Type B pancreatic cell (in vitro differentiated cells): ENCODE measurements at places on chromosomes 5 and 9.

- DNase-seq: no peak
These were observed 23.0 kb upstream of the LARP1 start for GRCh38 chr5:154732212-154732611.

- DNase-seq: no peak
These were observed 143.9 kb upstream of the LHFPL2 start for GRCh38 chr5:78792345-78793055.

DNA sequence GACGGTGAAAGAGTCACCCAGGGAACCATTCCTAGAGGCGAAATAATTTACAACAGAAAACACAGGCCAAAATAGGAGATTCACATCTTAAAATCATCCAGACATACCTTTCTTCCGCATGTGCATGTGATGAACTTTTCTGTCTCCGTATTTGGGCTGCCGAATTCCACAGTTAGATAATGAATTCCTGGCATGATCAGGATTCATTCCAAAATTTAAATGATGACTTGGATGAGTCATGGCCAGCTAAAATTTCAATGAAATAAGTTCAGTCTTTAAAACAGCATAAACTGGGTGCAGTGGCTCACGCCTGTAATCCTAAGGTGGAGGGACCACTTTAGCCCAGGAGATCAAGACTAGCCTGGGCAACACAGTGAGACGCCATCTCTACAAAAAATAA is 82.7 kb downstream of the DROSHA start:
- no peak for DNase-seq

DNA sequence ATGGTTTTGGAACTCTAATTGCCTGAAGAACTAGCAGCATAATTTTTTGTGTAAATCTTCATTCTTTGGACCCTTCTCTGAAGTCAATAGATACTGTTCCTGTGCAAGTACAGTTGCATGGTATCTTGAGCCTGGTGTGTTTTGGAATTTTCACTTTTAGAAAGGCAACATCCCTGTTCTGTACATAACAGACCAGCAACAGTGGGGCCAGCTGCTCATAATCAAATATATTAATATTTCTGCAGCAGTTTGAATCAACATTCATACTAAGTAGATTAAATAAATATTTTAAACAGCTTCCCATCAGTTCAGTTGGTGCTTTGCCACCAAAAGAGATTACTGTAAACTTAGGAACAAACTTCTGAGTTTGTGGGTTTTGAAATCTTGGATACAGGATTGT is 97.9 kb downstream of the CD180 start:
- no peak for DNase-seq

DNA sequence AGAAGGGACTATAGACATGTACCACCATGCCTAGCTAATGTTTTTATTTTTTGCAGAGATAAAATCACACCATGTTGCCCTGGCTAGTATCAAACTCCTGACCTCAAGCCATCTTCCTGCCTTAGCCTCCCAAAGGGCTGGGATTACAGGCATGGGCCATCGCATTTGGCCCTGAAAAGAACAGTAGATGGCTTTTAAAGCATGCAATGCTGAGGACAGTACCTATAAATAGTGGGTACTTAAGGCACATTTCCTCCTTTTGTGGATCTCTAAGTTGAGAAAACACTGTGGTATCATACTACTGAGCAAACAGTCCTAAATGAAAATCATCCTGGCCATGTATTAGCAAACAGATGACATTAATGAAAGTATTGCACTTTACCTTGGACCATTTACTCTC is 119.4 kb downstream of the TTC39B start:
- DNase-seq: no peak

GRCh38 chr5:123387313-123387712 is 35.9 kb downstream of the CEP120 start:
- no peak for DNase-seq

GRCh38 chr5:164394686-164395194 is 889.3 kb downstream of the MAT2B start:
- no peak for DNase-seq
